ENCODE measurements at places on chromosomes 6 and 20.

GRCh38 chr20:38228436-38228835 lies 32.1 kb downstream of the KIAA1755 start:
- DNase-seq, result no peak

- DNase-seq, result no peak
Measured at GRCh38 chr20:63538204-63539091, 1.3 kb upstream of the PTK6 start.

DNA sequence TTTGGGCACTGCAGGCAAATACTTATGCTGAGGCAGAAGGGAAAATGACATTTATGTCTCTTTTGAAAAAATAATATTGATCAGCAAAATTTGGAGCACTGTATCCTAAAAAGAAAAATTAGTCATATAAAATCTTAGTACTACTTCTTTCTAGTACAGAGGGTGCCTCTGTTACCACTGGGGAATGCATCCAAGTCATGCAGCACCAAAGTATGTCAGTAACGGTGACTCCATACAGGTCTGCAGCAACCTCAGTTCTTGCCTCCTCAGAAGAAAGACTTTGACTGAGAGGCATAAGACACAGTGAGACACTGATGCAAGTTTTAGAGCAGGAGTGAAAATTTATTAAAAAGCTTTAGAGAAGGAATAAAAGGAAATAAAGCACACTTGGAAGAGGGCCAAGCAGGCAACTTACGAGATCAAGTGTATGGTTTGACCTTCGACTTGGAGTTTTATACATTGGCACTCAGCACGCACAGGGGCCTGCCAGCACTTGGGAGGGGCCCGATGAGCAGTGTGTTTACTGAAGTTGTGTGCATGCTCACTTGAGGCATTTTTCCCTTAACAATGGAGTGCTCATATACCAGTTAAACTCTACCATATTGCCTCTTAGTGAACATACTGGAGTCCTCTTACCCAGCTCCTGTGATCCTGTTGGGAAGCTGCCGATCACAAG lies 1244.8 kb downstream of the EPHA7 start:
- no peak for DNase-seq

- DNase-seq, result no peak
Measured at GRCh38 chr6:66735106-66735890, 1028.3 kb upstream of the EYS start.

DNA sequence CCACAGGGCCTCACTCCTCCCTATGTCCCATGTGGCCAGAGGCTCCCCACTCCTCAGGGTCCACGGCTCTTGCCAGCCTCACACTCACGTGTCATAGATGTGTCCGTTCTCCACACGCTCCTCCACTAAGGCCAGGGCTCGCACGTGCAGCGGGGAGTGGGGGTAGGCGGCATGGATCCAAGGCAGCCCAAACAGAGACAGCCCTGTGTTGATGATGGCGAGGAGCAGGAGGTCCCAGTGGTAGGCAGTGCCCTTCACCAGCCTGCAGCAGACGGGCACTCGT lies 10.3 kb downstream of the SLC4A11 start:
- DNase-seq, result no peak

DNA sequence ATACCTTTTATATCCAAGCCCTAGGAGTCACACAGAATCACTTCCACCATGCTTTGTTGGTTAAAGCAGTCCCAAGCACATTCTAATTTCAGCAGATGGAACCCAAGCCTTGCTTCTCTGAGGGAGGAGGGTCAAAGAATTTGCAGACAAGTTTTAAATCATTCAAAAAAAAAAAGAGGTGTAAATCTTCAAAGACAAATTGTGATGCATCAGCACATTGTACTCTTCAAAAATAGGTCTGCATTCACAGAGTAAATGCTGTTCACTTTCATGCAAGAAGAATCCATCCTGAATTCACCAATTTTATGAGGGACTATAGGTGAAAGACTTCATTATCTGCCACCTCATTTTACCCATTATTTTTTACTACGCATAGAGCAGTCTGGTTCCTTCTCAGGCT lies 321.8 kb upstream of the PRDM1 start:
- DNase-seq, result no peak

DNA sequence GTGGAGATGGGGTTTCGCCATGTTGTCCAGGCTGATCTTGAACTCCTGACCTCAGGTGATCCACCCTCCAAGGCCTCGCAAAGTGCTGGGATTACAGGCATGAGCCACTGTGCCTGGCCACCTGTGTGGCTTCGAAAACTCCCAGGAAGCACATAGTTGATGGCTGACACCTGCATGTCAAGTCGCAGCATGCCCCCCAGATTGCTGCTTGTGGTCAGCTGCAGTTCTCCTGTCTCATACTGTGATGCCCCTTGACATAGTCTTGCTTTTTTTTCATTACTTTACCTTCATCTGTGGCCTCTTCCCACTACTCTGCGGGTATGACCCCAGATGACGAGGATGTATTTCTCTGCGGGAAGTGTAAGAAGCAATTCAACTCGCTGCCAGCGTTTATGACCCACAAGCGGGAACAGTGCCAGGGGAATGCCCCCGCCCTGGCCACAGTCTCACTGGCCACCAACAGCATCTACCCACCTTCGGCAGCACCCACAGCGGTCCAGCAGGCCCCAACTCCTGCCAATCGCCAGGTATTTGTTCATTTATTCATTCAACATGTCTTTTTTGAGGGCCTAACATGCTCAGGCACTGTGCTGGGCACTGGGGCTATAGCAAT lies 13.1 kb downstream of the ZNF341 start:
- no peak for DNase-seq

GRCh38 chr20:57616143-57616951 lies 3.9 kb downstream of the ZBP1 start:
- no peak for DNase-seq

DNA sequence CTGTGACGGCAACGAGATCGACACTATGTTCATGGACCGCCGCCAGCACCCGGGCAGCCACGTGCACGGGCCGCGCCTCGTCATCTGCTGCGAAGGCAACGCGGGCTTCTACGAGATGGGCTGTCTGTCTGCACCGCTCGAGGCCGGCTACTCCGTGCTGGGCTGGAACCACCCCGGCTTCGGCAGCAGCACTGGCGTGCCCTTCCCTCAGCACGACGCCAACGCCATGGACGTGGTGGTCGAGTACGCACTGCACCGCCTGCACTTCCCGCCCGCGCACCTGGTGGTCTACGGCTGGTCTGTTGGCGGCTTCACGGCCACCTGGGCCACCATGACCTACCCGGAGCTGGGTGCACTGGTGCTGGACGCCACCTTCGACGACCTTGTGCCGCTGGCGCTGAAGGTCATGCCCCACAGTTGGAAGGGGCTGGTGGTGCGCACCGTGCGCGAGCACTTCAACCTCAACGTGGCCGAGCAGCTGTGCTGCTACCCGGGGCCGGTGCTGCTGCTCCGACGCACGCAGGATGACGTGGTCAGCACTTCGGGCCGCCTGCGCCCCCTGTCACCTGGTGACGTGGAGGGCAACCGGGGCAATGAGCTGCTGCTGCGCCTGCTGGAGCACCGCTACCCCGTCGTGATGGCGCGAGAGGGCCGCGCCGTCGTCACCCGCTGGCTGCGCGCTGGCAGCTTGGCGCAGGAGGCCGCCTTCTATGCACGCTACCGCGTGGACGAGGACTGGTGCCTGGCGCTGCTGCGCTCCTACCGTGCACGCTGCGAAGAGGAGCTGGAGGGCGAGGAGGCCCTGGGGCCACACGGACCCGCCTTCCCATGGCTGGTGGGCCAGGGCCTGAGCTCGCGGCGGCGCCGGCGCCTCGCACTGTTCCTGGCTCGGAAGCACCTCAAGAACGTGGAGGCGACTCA lies 943 bp downstream of the ABHD16B start:
- DNase-seq, result no peak

- no peak for DNase-seq
Measured at GRCh38 chr6:119683031-119683430, 333.5 kb upstream of the MAN1A1 start.

DNA sequence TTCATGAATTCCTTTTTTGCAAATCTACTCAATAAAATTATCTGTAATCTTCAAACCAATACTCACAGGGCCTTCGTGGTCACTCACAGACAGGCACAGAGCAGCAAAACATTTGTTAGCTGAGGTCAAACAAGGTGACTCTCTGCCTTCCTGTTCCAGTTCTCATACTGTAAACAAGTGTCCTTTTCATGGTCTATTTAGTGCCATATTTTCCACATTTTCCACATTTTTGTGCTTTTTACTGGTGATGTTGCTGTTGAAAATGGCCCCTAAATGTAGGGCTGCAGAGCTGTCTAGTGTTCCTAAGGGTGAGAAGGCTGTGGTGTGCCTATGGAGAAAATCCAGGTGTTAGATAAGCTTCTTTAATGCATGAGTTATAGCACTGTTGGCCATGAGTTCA lies 133.1 kb upstream of the COL21A1 start:
- DNase-seq, result no peak

DNA sequence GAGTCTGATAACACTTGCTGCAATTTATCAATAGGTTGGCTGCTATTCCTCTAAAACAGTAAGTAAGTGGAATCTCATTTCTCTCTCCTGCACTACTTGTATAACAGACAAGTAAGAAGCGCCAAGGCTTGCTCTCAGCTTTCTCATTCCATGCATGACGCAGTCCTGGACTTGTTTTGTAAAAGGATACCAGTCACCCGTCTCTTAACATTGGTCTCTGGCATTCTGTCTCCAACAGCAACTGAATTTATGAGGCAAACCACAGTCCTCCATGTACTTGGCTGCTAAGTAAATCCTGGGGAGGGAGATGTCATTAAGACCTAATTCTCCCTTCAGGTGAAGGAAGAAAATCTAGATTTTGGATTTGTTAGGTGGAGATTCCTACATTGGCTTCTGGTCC lies 115.4 kb downstream of the OPN5 start:
- DNase-seq, result no peak

- no peak for DNase-seq
Measured at GRCh38 chr6:2026133-2026532, 219.3 kb downstream of the GMDS start.

Data from stimulated activated CD4-positive, alpha-beta T cell treated with anti-CD3 and anti-CD28 coated beads, Interleukin-12 subunit alpha, Interleukin-12 subunit beta, amount 100 ng/mL, for 48 hours (primary cell).